ENCODE measurements at places on chromosomes 2 and 18. TPM values are rescaled to one million over a fixed set of nuclear protein-coding genes. Genes with fewer than 3 reads are reported as not detected.

GRCh38 chr2:70128005-70128404 is 40.7 kb downstream of the PCBP1 start:
- H3K4me3 ChIP-seq, result no peak overlapping the region
- DNase-seq, result no peak
- H3K27me3 ChIP-seq, result no peaks in the 10 kb centered on the region
- no peaks in the 10 kb centered on the region for H3K36me3 ChIP-seq

Gene POMC
- 5.0 TPM for total RNA-seq

Gene IL18RAP
- total RNA-seq, result 8.8 TPM

DNA sequence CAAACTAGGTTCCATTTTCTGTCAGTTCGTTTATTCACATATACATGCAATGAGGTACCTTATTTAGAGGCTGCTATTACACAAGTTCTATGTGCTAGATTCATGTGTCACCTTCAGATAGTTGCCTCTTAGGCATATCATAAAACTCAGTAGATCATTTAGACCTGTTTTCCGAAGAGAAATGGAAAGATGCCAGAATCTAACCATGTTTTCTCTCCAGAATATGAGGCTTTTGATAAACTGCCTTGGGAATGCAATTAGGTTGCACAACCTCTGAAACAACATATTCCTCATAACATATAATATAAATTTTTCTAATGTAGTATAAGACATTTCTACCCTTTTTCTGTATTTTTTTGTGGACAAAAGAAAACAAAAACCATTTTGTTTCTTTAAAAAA is 108.1 kb downstream of the PRPF40A start:
- no peak overlapping the region for H3K4me3 ChIP-seq
- peaks cover 11% of the 10 kb centered on the region for H3K27me3 ChIP-seq
- no peak for DNase-seq
- peaks cover 10% of the 10 kb centered on the region for H3K4me1 ChIP-seq
- H3K27ac ChIP-seq, result no peak overlapping the region

DNA sequence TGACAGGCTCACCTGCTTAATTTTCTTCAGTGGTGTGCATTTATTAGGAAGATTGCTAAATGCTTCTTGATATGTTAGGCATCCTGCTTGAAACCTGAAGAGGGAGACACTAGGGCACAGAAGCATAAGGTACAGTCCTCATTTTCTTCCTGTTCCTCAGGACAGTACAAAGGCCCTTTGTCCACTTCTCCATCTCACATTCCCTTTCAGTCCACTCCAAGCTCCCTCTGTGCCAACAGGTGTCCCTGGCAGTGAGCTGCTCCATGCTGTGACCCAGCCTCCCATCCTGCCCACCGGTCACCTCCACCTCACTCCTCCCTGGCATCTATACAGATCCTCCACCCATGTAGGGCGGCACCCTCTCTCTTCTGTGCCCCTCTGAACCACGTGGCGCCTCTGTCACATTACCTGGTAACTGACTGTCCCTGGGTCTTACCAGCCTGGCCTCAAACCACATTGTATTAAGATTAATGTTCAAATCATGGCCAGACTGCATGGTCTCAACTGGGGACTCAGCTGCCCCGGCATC is 162.8 kb downstream of the VAPA start:
- H3K27ac ChIP-seq, result no peak overlapping the region
- DNase-seq, result no peak
- peaks cover 2% of the 10 kb centered on the region for H3K4me1 ChIP-seq
- H3K4me3 ChIP-seq, result no peak overlapping the region
- no peaks in the 10 kb centered on the region for H3K36me3 ChIP-seq

- no peaks in the 10 kb centered on the region for H3K27me3 ChIP-seq
- H3K27ac ChIP-seq, result no peak overlapping the region
- H3K4me3 ChIP-seq, result no peak overlapping the region
- no peaks in the 10 kb centered on the region for H3K36me3 ChIP-seq
- H3K4me1 ChIP-seq, result no peaks in the 10 kb centered on the region
Observed at GRCh38 chr2:19120181-19120580, 238.2 kb downstream of the OSR1 start.

DNA sequence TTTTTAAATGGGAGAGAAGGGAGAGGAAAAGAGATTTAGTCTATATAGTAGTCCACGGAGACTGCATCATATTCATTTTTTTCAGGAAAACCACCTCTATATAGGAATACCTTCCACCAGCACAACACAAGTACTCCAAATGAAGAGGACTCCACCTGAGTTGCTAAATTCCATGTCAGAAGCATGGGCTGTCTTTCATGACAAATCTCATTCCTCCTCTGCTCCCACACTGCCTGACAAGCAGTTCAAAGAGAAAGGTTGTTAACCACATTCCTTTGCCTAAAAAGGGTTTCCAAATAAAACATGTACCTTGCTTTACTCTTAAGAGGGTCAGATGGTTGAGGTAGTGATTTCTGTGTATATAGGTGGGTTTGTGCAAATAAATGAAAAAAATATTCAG is 122.0 kb downstream of the TMEFF2 start:
- no peak overlapping the region for H3K27ac ChIP-seq
- H3K36me3 ChIP-seq, result no peaks in the 10 kb centered on the region
- H3K4me3 ChIP-seq, result no peak overlapping the region
